ENCODE measurements at places on chromosomes 6 and 20.

DNA sequence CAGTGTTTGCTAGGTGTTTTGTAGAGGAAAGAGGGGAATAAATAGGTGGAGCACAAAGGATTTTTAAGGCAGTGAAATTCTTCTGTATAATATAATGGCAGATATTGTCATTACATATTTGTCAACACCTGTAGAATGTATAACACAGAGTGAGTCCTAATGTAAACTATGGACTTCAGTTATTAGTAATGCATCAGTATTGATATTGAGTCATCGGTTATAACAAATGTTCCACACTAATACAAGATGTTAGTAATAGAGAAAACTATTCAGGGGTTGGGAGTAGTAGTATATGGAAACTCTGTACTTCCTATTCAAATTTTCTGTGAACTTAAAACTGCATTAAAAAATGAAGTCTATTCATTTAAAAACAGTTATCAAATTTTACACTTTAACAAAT lies 299.2 kb downstream of the UBE3D start:
- no peak overlapping the region for H3K4me3 ChIP-seq
- H3K36me3 ChIP-seq = no peaks in the 10 kb centered on the region
- no peaks in the 10 kb centered on the region for H3K4me1 ChIP-seq
- H3K27ac ChIP-seq = no peak overlapping the region

DNA sequence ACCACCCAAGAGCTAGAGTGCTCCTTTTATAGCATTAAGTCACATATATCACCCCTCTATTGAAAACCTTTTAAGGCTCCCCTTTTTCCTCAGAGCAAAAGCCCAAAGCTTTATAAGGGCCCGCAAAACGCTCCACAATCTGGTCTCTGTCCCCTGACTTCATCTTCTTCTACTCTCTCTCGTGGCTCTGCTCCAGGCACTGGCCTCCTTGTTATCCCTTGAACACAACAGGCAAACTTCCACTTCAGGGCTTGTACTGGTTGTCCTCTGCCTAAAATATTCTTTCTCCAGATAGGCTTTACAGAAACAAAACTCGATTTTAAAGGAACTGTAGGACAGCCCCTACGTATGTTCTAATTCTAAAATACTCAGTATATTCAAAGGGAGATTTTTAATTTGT lies 44.0 kb upstream of the SPDEF start:
- H3K4me3 ChIP-seq = no peak overlapping the region
- peaks cover 2% of the 10 kb centered on the region for H3K36me3 ChIP-seq
- H3K27ac ChIP-seq = no peak overlapping the region
- H3K27me3 ChIP-seq = no peaks in the 10 kb centered on the region
- no peaks in the 10 kb centered on the region for H3K4me1 ChIP-seq
- DNase-seq = no peak

DNA sequence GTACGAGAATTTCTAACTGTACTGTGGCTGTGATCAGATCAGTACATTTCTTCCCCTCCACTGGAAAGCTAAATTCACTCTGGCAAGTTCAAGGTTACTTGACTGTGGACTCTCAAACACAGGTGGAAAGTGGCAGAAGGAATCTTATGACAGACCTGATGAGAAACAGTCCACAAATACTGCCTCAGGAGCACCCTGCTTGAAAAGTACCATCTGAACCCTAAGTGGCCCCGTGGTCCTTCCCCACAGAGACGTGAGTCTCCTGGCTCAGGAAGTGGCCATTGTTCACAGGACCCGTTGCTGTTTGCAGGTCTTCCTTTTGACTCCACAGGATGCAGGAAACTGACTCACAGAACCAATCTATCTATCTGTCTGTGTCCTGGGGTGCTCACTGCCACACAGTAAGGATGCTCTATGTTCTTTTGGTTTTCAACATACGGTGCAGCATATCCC lies 47.5 kb upstream of the NHSL1 start:
- H3K27ac ChIP-seq = no peak overlapping the region
- H3K4me1 ChIP-seq = peaks cover 11% of the 10 kb centered on the region
- no peaks in the 10 kb centered on the region for H3K36me3 ChIP-seq
- DNase-seq = no peak

DNA sequence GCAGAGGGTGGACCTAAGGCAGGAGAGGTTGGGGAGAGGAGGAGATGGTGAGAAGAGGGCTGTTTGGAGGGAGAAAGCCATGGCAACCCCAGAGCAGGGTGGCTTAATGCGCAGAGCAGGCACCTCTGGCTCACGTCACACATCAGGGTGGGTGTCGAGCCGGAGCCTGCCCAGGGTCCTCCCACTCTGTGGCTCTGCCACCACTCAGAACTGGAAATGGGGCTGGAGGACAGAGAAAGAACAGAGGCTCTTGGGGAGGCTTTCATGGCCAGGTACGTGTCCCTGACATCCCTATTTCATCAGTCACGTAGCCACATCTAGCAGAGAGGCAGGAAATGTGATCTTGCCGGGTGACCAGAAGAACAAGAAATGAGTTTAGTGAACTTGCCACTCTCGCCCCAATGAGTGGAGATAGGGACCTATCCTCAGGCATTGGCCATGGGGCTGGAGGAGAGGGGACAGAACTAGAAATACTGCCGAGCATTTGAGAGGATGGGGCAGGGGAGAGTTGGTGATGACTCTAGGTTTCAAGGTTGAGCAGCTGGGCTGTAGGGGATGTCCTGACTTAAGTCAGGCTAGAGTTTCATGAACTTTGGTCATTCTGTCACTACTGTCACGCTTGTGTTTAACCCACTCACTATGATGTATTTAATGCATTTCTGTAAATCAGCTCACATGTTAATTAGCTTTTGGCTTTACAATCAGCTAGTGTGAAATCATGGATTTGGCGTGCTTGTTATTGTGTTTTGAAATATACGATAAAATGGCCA lies 52.7 kb downstream of the CDH26 start:
- DNase-seq = no peak
- no peak overlapping the region for H3K27ac ChIP-seq
- no peaks in the 10 kb centered on the region for H3K36me3 ChIP-seq
- peaks cover 4% of the 10 kb centered on the region for H3K4me1 ChIP-seq

DNA sequence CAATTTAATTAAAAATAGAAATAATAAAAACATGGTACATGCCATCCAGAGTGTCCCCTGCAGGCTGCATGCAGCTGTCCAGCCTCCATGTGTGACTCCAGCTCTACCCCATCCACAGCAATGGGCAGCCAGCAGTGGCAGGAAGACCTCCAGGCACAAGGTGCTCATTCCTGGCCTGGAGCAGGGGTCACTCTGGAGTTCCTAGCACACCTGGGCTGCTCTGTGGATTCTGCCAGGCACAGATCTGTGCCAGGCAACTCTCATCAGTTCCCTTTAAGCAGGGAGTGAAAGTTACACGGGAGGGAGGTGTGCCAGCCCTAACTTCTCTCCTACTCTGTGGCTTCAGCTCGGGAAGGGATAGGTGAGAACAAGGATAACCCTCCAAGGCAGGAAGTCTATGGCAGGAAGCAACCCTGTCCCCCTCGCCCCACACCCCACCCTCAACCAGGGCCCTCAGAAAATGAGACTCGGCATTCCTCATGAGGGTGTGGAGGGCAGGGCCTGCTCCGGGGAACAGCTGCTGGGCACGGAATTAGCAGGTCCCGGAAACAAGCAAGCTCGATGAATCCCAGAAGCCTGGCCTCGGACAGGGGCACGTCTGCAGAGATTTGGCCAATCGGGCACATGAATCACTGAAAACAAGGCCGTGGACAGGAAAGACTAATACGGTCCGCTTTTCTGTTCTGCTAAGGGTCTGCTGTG lies 10.0 kb downstream of the JPH2 start:
- no peak overlapping the region for H3K27ac ChIP-seq
- DNase-seq = no peak
- no peaks in the 10 kb centered on the region for H3K27me3 ChIP-seq
- no peak overlapping the region for H3K4me3 ChIP-seq

DNA sequence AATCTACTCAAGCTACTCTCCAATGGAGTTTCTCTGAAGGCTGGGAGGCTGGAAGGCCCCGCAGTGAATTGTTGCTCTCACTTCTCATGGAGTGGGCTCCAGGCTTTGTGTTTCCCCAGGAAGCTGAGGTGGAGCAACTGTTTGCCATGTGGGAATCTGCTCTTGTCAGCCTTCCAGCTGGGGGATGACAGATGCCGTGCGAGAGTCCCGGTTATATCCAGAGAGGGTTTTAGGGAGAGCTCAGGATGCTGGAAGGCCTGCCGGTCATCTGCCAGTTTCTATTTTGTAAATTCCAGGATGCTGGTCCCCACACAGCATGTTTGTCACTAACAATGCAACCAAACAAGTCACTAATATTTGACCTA lies 98.2 kb upstream of the NAA20 start:
- H3K27me3 ChIP-seq = no peaks in the 10 kb centered on the region
- no peak overlapping the region for H3K27ac ChIP-seq
- peaks cover 6% of the 10 kb centered on the region for H3K4me1 ChIP-seq
- H3K4me3 ChIP-seq = no peak overlapping the region

DNA sequence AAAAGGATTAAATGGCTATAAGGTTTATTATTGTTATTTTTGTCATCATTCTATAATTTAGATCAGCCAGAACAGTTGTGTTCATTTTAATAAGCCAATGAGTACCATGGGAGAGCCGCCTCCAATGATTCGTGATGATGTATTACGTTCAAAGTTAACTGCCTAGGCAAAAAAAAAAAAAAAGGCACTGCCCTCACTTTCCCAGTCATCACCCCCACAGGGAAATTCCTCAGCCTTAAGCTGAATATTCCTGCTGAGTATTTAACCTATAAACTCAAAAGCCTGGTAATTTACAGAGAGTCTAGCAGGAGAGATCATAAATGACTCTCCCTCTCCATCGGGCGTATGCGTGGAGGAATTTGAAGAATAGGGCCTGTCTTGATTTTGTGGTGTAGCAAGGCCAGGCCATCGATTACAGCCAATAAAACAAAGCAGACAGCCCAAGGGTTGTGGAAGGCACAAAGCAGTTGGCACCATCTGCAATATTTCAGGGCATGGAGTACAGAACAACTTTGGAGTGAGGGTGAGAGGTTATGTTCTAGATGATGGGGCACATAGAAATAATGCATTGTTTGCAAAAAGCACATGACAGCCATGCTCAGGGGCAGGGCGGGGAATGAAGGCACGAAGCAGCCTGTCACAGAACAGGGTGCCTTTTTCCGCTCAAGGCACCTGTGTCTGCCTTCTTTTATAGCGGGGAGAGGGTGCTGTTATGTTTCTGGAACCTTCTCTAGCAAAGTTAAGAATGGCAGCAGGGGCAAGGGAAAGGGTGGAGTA lies 138.2 kb upstream of the DTNBP1 start:
- no peak overlapping the region for H3K27ac ChIP-seq
- H3K36me3 ChIP-seq = no peaks in the 10 kb centered on the region
- no peaks in the 10 kb centered on the region for H3K4me1 ChIP-seq
- H3K4me3 ChIP-seq = no peak overlapping the region

DNA sequence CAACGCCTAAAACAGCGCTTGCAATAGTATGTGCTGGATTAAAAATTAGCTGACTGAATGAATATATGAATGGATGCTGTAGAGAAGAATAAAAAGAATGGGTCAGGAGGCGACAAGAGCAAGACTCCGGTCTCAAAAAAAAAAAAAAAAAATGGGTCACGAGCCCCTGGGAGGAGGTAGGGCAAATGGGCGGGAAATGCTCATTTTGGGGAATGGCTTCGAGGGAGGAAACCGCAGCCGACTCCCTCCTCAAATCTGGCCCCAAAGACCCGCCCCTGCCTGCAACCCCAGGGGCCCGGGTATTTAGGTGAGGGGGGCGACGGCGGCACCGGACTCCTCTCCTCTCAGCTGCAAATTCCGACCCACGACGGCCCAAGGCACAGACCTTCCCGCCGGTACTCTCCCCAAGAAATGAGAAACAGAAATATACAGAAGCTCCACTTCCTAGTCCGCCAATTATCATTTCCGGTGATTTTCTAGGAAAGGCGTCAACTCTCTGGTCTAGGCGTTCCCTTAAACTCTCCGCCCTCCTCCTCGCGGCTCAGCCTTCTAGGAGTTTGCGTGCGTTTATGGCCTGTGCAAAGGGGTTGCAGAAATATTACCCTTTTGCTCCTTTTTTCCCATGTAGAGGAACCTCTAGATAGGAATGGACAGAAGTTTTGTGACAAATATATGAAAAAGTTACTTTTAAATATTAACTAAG lies at the start of gene ZNF311:
TSS of gene ZNF311 (minus strand) at position 133 of the 703 bp plus-strand sequence. CDS start 1,361 bp downstream, outside the sequence.
- H3K36me3 ChIP-seq = no peaks in the 10 kb centered on the region
- DNase-seq = peak; percentile 64
- peak within 1 kb of the TSS; percentile 71 for H3K4me3 ChIP-seq
- no peak within 1 kb of the TSS for H3K27ac ChIP-seq
- H3K27me3 ChIP-seq = no peaks in the 10 kb centered on the region

DNA sequence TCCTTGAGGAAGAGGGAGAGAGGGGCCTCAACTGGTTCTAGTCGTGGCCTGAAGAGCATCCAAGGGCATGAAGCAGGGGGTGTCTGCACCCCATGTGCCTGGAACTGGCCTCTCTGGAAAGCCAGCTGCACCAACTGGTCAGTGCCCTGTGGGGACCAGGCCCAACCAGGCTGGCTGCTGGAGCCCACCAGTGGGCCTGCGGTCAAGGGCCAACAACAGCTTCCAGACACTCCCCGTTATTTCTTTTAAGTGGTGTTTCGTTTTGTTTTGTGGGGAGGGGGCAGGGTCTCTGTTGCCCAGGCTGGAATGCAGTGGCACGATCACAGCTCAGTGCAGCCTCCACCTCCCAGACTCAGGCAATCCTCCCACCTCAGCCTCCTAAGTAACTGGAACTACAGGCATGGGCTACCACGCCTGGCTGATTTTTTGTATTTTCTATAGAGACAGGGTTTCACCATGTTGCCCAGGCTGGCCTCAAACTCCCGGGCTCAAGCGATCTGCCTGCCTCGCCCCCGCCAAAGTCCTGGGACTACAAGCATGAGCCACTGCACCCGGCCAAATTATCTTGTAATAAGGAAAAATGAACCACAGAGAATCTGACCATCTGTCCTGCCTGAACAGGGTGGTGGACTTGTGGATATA lies 11.9 kb upstream of the C20orf144 start:
- H3K4me1 ChIP-seq = peaks cover 9% of the 10 kb centered on the region
- H3K4me3 ChIP-seq = no peak overlapping the region
- no peak for DNase-seq
- no peaks in the 10 kb centered on the region for H3K27me3 ChIP-seq

GRCh38 chr6:42698217-42698616 lies 24.2 kb downstream of the PRPH2 start:
- no peak overlapping the region for H3K4me3 ChIP-seq
- H3K27ac ChIP-seq = no peak overlapping the region
- no peaks in the 10 kb centered on the region for H3K27me3 ChIP-seq
- H3K4me1 ChIP-seq = peaks cover 4% of the 10 kb centered on the region
- H3K36me3 ChIP-seq = peaks cover 2% of the 10 kb centered on the region

- H3K27ac ChIP-seq = no peak overlapping the region
- DNase-seq = no peak
- H3K4me3 ChIP-seq = no peak overlapping the region
- peaks cover 3% of the 10 kb centered on the region for H3K36me3 ChIP-seq
- no peaks in the 10 kb centered on the region for H3K27me3 ChIP-seq
These were observed 23.8 kb downstream of the RAMACL start for GRCh38 chr6:166562726-166563125.

- peaks cover 2% of the 10 kb centered on the region for H3K36me3 ChIP-seq
- no peak overlapping the region for H3K27ac ChIP-seq
- H3K27me3 ChIP-seq = no peaks in the 10 kb centered on the region
- H3K4me3 ChIP-seq = no peak overlapping the region
- DNase-seq = peak; percentile 86
These were observed 32.0 kb downstream of the TMEM242 start for GRCh38 chr6:157291356-157291755.

- H3K27ac ChIP-seq = no peak overlapping the region
- no peak overlapping the region for H3K4me3 ChIP-seq
- H3K27me3 ChIP-seq = no peaks in the 10 kb centered on the region
- no peaks in the 10 kb centered on the region for H3K4me1 ChIP-seq
- DNase-seq = no peak
- no peaks in the 10 kb centered on the region for H3K36me3 ChIP-seq
These were observed 379.9 kb upstream of the EPHA7 start for GRCh38 chr6:93799226-93799625.
